NCI-H446 (cell line): ENCODE measurements at places on chromosomes 11 and 22.

GRCh38 chr11:78034623-78035022, 11.5 kb upstream of the KCTD14 start:
- no peak for DNase-seq

- no peak for DNase-seq
Observed at GRCh38 chr11:253886-254270, 17.1 kb downstream of the PSMD13 start.

- DNase-seq: no peak
Observed at GRCh38 chr22:37014835-37015586, 4.2 kb downstream of the TST start.

DNA sequence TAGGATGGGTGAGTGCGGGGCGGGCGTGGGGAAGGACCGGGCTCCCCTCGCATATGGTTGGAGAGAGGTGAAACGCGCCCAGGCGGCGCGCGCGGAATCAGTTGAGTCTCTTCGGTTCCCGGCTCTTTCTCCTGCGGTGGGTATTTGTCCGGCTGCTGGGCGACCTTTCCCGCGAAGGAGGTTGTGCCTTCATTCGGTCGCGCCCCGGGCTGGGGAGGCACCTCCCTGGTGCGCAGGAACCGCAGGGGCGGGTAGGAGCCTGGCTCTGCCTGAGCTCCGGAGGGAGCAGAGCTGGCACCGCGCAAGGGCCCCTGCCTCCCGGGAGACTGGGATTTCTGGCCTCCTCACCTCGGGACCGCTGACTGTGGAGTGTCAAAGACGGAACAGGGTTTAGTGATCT, 27.5 kb downstream of the SAA4 start:
- DNase-seq: no peak

DNA sequence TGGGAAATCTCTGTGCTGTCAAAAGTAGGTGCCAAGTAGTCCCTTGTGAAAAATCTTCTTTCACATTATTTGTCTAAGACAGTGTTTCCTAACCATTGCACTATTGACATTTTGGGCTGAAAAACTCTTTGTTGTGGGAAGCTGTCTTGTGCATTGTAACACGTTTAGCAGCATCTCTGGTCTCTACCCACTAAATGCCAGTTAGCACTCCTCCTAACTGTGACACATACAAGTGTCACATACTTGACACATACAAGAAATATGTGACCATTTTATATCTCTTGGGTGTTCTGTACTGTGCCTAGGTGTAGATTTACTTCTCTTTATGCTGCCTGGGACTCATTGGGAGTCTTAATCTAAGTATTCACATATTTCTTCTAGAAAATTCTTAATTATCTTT, 57.8 kb downstream of the NXPE1 start:
- no peak for DNase-seq

- no peak for DNase-seq
Observed at GRCh38 chr11:117009905-117010605, 88.2 kb downstream of the SIK3 start.

DNA sequence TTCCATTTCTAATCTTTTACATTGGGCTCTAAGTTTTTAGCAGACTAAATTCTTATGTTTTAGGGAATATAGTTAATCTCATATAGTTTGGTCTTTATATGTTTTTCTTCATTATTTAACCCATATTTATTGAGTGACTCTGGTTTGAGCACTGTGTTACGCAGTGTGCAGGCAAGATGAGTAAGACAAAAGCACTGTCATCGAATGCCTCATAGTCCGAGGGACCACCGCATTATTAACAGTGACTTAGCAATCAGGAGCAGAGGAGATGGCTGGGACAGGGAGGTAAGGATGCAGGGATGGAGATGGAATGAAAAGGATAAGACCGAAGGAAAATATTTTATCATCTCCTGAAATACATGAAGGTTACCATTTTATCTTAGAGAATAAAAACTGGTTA, 65.2 kb upstream of the CTSC start:
- no peak for DNase-seq

GRCh38 chr22:20752873-20753272, 21.0 kb upstream of the SERPIND1 start:
- no peak for DNase-seq

- no peak for DNase-seq
Observed at GRCh38 chr11:93033093-93033492, 63.6 kb downstream of the MTNR1B start.

DNA sequence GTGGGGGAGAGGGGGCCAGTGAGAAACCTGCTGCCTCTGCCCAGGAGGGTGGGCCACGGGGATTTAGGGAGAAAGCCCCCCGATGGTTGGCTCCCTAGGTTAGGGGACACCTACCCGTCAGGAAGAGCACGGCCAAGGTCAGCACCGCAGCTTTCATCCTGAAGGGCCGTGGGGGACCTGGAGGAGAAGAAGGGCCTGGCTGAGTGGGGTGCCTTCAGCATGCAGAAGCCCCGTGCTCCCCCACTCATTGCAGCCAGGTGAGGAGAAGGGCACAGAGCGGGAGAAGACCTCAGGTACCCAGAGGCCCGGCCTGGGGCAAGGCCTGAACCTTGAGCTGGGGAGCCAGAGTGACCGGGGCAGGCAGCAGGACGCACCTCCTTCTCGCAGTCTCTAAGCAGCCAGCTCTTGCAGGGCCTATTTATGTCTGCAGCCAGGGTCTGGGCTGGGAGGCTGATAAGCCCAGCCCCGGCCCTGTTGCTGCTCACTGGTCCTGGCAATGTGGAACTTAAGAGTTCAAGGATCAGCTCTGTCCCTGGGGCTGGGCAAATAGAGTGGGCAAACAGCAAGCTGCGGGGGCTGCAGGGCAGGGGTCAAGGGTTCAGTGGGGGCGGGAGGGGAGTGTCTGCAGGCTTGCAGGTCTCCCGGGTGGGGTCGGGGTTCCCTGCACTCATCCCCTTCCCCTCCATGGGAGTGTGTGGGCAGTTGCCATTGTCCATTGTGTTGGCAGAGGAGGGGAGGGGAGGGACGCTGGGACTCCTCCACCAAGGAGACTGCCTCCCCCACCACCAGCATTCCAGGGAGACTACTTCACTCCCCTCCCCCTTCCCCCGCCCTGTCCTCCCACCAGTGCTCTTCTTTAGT, at the start of gene APOA1:
Gene APOA1 (minus strand): TSS at position 392 of the 861 bp plus-strand sequence. CDS start 235 bp downstream, at position 157.
- DNase-seq: no peak

DNA sequence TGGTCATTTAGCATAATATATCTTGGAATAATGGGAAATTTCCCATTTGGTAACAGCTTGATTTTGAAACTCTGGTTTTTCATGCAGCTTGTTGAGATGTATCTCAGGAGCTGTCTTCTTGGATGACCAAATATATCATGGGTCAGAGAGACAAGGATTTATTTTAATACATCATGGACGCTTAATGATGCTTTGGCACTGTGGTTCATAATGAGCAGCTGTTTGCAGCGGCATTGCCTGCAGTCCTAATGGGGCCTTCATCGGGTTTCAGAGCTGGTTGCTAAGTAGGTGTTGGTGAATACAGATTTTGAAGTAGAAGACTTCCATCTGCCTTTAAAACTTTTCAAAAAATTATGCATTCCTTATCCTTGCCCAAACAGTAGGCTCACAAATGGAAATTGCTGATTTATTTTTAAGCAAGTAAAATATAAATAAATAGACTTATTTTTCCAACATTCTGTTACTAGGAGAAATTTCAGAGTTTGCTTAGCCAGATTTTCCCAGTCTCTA, 389.5 kb upstream of the FAT3 start:
- DNase-seq: no peak

- DNase-seq: no peak
Observed at GRCh38 chr11:84290647-84291046, 1004.5 kb upstream of the CCDC90B start.

- no peak for DNase-seq
Observed at GRCh38 chr11:126561327-126561893, 205.9 kb downstream of the ST3GAL4 start.

DNA sequence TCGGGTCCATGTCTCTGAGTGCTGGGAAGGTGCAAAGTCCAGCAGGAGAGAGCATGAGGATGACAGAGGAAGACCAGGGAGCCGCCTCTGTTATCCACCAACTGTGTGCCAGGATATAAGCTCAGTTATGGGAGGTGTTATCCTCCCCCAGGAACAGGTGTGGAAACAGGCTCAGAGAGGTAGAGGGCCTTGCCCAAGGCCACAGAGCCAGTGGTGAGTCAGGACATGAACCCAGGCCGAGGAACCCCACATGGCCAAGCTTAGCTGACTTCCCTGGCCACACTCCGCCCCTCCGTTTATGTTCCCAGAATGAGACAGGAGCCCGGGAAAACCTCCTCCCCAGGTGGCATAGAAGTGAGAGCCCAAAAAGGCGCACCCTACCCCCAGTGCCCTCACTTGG, 50.3 kb downstream of the ISX start:
- no peak for DNase-seq

DNA sequence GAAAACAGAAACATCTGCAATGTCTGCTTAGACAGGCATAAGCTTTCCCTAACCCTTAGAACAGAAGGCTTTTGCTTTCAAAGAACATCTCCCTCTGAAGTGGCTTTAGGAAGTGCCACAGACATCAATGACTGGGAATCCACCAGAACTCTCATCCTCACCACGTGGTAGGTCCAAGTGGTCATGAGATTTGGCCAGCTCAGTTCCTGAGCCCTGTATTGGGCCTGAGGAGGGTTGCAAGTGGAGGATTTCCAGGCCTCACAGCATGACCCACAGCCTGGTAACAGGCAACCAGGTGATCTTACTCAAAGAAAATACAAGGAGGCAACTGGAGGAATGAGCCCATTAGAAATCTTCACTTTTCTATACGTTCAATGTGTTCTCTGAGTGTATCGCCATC, 1.6 kb downstream of the CASP1 start:
- DNase-seq: no peak

DNA sequence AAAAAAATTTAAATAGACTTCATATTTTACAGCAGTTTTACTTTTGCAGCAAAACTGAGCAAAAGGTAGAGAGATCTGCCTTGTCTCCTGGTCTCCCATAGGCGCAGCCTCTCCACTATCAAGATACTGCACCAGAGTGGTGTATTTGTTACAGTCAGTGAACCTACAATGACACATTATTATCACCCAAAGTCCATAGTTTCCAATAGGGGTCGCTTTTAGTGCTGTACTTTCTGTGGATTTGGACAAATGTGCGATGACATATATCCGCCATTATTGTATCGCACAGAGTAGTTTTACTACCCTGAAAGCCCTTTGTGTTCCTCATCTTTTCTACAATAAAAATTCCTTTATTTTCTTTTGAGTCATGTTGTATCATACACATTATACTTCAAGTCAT, 153.2 kb upstream of the CCDC179 start:
- no peak for DNase-seq
